ENCODE measurements at places on chromosomes 11 and 22. TPM values are rescaled to one million over a fixed set of nuclear protein-coding genes. Genes with fewer than 3 reads are reported as not detected.

DNA sequence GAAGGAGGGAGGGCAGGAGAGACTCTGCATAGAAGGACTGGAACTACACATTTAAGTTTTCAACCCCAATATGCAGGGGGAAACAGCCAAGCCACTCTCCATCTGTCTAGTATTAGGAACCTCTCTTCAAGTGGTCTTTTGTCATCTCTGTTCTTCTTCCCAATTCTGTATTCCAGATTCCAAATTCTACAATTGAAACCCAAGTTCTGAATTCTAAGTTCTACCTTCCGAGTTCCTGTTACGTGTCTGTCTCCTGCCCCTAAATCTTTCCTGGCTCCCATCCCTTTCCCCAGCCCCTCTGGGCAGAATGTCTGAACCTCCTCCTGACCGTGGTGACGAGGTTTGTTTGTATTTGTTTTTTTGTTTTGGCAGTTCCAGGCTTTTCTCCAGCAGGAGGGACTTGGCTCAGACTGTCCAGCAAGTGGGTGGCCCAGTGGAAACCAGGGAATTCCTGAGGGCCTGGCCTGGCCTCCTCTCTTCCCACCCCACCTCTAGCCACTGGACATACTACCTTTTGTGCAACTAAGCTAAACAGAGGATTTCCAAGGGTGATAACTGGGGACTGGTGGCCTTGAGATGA, 1.6 kb upstream of the THOC5 start:
- no peak for DNase-seq
- H3K27ac ChIP-seq = peak overlapping the region; percentile 39
- H3K4me3 ChIP-seq = no peak overlapping the region
- no peaks in the 10 kb centered on the region for H3K27me3 ChIP-seq
- H3K36me3 ChIP-seq = peaks cover 13% of the 10 kb centered on the region

DNA sequence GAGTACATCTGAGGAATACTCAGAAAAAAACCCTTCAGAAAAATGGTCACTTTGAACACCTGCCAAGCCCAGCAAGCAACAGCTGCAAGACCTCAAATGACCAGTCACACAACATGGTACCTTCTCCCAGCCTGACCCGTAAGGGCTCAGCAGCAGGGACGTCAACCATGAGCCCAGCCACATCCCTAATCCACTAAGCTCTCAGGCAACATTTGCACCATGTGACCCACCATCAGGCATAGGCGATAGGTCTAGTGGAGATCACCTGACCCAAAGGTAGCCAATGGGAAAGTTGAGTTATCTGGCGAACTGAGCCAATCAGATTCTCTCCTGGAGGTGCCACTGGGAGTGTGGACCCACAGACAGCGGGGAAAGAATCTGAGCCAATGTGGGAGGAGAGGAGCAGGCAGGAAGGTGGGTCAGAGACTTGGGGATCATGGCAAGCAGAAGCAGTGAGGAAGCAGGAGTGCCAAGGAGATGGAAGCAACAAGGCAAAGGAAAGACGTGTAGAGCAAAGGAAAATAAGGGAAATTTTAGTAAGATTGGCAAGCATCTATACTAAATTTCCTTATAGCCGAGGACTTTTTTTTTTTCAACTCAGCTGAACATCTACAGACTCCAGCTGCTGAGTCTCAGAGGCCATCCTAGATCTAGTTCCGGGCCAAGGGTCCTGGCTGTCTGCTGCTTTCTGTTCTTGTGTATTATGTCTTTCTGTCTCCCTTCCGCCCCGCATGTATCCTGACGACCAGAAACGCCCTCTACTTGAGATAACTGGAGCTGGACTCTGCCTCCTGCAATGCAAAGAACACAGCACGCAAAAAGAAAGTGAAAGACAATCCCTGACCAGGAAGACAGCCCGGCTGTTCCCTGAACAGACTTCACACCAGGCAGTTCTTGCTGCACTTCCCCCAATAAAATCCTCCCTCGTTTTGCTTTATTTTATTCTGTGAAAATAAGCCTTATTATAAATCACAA, 11.0 kb upstream of the PLAAT2 start:
- H3K36me3 ChIP-seq = peaks cover 24% of the 10 kb centered on the region
- peaks cover 21% of the 10 kb centered on the region for H3K4me1 ChIP-seq
- H3K27me3 ChIP-seq = peaks cover 4% of the 10 kb centered on the region
- peak; percentile 51 for DNase-seq
- H3K4me3 ChIP-seq = peak overlapping the region; percentile 80
- peak overlapping the region; percentile 96 for H3K27ac ChIP-seq

- no peaks in the 10 kb centered on the region for H3K27me3 ChIP-seq
- no peaks in the 10 kb centered on the region for H3K4me1 ChIP-seq
- no peaks in the 10 kb centered on the region for H3K36me3 ChIP-seq
- DNase-seq = no peak
- H3K4me3 ChIP-seq = no peak overlapping the region
Observed at GRCh38 chr11:126585774-126586491, 230.4 kb downstream of the ST3GAL4 start.

- H3K36me3 ChIP-seq = no peaks in the 10 kb centered on the region
- no peak for DNase-seq
- H3K27me3 ChIP-seq = peaks cover 5% of the 10 kb centered on the region
- H3K27ac ChIP-seq = no peak overlapping the region
- H3K4me3 ChIP-seq = no peak overlapping the region
Observed at GRCh38 chr11:71420455-71421241, 27.5 kb downstream of the DHCR7 start.

- H3K4me1 ChIP-seq = no peaks in the 10 kb centered on the region
- H3K36me3 ChIP-seq = no peaks in the 10 kb centered on the region
- H3K4me3 ChIP-seq = no peak overlapping the region
Observed at GRCh38 chr11:20658135-20658534, 11.3 kb upstream of the NELL1 start.

DNA sequence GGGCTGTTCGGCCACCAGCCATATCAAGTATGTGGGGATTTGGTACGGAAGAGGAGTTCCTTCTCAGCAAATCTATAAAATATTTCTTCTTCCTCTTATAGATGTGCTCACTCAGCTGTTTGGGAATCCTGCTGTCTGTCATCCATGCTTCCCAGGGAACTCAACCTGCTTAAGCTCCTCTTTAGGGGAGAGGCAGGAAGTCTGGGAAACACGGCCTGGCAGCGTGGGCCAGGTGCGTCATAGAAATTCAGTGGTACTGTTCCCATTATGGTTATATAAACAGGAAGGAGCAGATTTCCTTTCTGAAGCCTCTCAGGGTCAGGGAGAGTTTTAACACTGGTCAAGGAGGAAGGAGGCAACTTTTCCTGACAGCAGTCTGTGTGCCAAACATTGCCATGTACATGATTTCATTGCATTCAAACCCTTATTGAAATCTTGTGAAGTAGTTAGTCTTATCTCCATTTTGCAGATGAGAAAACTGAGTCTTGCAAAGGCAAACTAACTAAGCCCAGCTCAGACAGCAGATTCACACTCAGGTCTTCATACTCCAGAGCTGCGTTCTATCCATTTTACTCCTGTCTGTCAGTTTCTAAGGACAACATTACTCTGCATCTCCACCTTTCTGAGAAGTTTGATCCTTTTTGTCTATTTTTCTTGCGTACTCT, 35.4 kb upstream of the AMOTL1 start:
- H3K27me3 ChIP-seq = peaks cover 27% of the 10 kb centered on the region
- no peak overlapping the region for H3K4me3 ChIP-seq
- DNase-seq = no peak
- peaks cover 11% of the 10 kb centered on the region for H3K4me1 ChIP-seq
- H3K36me3 ChIP-seq = no peaks in the 10 kb centered on the region
- no peak overlapping the region for H3K27ac ChIP-seq

GRCh38 chr11:110086892-110087309, 6.3 kb upstream of the ZC3H12C start:
- H3K4me1 ChIP-seq = no peaks in the 10 kb centered on the region
- H3K36me3 ChIP-seq = no peaks in the 10 kb centered on the region
- H3K4me3 ChIP-seq = no peak overlapping the region
- DNase-seq = no peak

GRCh38 chr22:27834364-27835185, 33.0 kb upstream of the MN1 start:
- H3K27ac ChIP-seq = no peak overlapping the region
- H3K36me3 ChIP-seq = peaks cover 10% of the 10 kb centered on the region
- no peak for DNase-seq
- H3K27me3 ChIP-seq = no peaks in the 10 kb centered on the region

DNA sequence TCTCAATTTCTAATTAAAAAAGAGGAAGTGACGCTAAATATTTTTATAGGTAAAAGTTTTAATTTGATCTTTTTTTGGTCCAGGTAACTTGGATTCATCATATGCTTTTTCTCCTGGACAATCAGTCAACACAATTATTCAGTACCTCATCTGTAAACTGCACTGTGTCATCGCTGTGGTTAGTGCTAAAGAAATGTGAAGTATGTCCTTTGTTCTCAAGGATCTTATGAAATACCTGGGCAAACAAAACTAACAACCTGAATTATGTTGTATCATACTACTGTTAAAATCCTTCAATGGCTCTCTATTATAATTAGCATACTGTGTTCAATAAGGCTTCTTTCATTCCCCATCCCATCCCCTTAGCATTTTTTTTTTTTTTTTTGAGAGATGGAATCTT, 19.9 kb upstream of the SCN3B start:
- DNase-seq = no peak
- H3K4me1 ChIP-seq = peaks cover 2% of the 10 kb centered on the region
- peaks cover 3% of the 10 kb centered on the region for H3K27me3 ChIP-seq
- no peak overlapping the region for H3K4me3 ChIP-seq
- H3K36me3 ChIP-seq = no peaks in the 10 kb centered on the region
- no peak overlapping the region for H3K27ac ChIP-seq

- peaks cover 46% of the 10 kb centered on the region for H3K36me3 ChIP-seq
- no peak for DNase-seq
- no peak overlapping the region for H3K27ac ChIP-seq
- peaks cover 19% of the 10 kb centered on the region for H3K4me1 ChIP-seq
Observed at GRCh38 chr22:28711820-28712777, 29.5 kb downstream of the CHEK2 start.

GRCh38 chr22:45538281-45538680, 35.6 kb downstream of the FBLN1 start:
- H3K27ac ChIP-seq = no peak overlapping the region
- peaks cover 4% of the 10 kb centered on the region for H3K27me3 ChIP-seq
- H3K4me3 ChIP-seq = no peak overlapping the region
- no peaks in the 10 kb centered on the region for H3K4me1 ChIP-seq

DNA sequence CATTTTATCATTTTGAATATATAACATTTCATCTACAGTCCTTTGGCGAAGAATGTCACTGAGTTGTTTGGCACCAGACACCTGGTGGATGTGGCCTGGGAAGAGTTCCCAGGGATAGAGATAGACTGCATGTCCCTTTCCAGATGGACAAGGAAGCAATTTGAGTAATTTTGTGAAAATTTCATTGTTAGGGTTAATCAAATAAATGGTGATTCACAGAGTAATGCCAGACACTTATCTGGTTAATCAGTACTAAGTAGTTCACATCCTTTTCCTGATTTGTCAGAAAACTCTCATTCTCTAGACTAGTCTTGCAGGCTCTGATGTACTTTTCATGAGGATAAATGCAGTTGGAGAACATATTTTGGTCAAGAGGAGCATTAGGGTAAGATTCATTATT, 41.6 kb downstream of the NAALAD2 start:
- no peak overlapping the region for H3K4me3 ChIP-seq
- H3K4me1 ChIP-seq = no peaks in the 10 kb centered on the region
- H3K27ac ChIP-seq = no peak overlapping the region
- no peaks in the 10 kb centered on the region for H3K36me3 ChIP-seq
- H3K27me3 ChIP-seq = peaks cover 12% of the 10 kb centered on the region

GRCh38 chr11:13118194-13118593, 109.1 kb downstream of the RASSF10 start:
- H3K4me1 ChIP-seq = no peaks in the 10 kb centered on the region
- H3K36me3 ChIP-seq = no peaks in the 10 kb centered on the region
- H3K27ac ChIP-seq = no peak overlapping the region

DNA sequence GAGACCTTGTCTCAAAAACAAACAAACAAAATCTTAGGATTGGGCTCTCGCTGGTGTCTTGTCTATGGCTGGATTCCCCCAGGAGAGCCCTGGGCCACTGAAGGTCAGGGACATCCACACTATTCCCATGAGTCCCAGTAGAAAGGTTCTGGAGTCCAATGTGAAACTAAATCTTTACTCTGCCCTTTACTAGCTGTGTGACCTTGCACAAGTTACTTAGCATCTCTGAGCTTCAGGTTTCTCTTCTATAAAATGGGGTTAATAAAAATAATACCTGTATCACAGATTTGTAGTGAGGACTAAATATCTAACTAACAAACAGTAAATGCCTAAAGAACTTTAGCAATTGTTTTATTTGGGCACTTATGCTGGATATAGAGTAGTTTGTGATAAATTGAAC, 9.0 kb downstream of the SLC43A1 start:
- no peak overlapping the region for H3K4me3 ChIP-seq
- H3K27me3 ChIP-seq = no peaks in the 10 kb centered on the region
- DNase-seq = no peak
- H3K4me1 ChIP-seq = peaks cover 8% of the 10 kb centered on the region
- peaks cover 8% of the 10 kb centered on the region for H3K36me3 ChIP-seq

GRCh38 chr11:74453373-74453975, 13.9 kb downstream of the KCNE3 start:
- H3K36me3 ChIP-seq = no peaks in the 10 kb centered on the region
- peaks cover 2% of the 10 kb centered on the region for H3K27me3 ChIP-seq
- H3K4me3 ChIP-seq = no peak overlapping the region
- peak; percentile 63 for DNase-seq

DNA sequence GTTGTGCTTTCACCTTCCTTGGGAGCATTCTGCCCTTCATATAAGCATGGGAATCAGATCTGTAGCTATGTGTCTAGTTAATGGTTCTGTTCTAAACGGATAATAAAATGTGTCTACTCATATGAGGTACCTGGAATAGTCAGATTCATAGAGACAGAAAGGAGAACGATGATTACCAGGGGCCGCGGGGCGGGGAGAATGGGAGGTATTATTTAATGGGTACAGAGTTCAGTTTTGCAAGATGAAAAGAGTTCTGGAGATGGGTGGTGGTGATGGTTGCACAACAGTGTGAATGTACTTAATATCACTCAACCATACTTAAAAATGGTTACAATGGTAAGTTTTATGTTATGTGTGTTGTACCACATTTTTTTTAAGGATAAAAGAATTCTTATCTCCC, 10.0 kb upstream of the ABCC8 start:
- no peaks in the 10 kb centered on the region for H3K4me1 ChIP-seq
- no peak overlapping the region for H3K27ac ChIP-seq
- peaks cover 23% of the 10 kb centered on the region for H3K27me3 ChIP-seq
- no peaks in the 10 kb centered on the region for H3K36me3 ChIP-seq

Gene KRTAP5-1
- total RNA-seq = not detected

Gene NOX4
- total RNA-seq = not detected

Gene LPXN
- total RNA-seq = 159 TPM

Gene OR4B1
- not detected for total RNA-seq

Gene KCNQ1OT1
- total RNA-seq = 0.28 TPM

Gene AMPD3
- 21.1 TPM for total RNA-seq

Gene APOBEC3B
- 7.2 TPM for total RNA-seq

Gene FOLH1
- total RNA-seq = not detected

Gene CCDC116
- total RNA-seq = 0.79 TPM

Gene CCDC188
- total RNA-seq = 0.51 TPM

All from activated naive CD8-positive, alpha-beta T cell treated with anti-CD3 and anti-CD28 coated beads, Interleukin-2, amount 10 ng/mL, durations not matched to agents 7 days and 5 days (primary cell).